ENCODE measurements at places on chromosomes 1 and 21. TPM values are rescaled to one million over a fixed set of nuclear protein-coding genes. Genes with fewer than 3 reads are reported as not detected.
A peak's percentile ranks its signal among the peaks of the same experiment; 100 is the strongest.

DNA sequence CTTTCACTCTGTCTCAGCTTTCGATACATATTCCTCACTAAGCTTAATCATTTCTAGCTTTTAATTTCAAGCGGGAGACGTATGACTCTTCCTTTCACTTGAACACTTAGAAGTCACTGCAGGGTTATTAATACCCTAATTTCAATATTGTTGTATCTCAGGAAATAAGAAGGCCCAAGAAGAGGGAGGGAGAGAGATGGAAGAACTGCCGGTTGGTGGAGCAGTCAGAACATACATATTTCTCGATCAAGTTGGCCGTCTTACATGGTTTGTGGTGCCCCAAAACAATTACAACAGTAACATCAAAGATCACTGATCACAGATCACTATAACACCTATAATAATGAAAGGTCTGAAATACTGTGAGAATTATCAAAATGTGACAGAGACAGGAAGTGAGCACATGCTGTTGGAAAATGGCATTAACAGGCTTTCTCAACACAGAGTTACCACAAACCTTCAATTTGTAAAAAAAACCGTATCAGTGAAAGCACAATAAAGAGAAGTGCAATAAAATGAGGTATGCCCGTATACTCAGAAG is 145.4 kb upstream of the HP1BP3 start:
- no peak for DNase-seq

DNA sequence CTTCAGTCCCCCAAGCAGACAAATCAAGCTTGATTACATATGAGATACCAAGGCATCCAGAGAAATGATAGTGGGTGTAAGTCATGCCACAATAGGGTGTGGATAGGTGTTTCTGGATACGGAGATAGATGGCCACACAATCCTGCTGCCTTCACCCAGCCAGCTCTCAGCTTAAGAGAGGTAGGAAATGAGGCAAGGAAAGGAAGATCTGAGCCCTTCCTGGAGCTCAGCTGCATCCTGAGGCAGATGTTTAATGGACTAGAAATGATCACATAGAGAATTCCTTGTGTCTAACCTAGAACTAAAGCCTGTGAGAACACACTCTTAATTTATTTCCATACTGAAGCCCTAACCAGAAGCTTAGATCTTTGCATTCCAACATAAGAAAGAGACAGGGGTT is 210.3 kb downstream of the ST6GALNAC3 start:
- DNase-seq, result no peak

GRCh38 chr1:228781161-228781808 is 46.0 kb downstream of the RHOU start:
- DNase-seq, result peak; percentile 57

DNA sequence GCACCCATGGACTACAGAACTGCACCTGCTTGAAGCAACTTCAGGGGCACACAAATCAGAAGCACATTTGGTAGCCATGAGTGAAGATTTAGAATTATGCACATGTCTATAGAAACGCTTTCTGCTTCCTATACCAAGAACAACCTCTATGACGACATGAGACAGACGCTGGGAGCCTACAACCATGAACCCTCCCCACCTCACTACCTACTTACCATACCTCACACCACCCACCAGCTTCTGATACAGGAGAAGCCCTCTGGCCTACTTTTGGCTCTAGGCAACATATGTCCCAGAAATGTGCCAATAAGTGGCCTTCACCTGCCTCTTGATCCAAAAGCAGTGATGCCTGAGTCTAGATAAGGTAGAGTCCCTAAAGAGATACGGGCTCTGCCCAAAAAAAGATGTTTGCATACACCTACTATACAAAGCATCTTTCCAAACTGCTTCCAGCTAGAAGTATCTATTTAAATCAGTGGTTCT is 58.5 kb downstream of the SLC45A1 start:
- DNase-seq, result no peak

DNA sequence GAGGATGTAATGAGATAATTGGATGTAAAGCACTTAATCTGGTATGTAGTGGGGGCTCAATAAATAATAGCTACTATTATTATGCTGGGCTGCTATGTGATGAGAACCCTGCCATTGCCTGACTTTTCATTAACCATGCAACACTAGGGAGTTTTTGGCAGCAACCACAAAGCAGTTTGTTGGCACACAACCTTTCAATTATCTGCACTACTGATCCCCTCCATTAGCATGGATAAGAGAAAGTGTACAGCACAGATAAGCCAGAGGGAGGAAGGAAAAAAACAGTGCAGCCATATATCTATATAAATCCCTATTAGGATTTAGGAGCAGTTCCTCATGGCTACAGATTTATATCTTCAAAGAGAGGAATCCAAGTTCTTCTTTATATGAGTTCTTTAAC is 498.5 kb downstream of the NUF2 start:
- no peak for DNase-seq

IGSF8 gene
- total RNA-seq, result 35.9 TPM

GRCh38 chr1:183604038-183604808 is 14.0 kb upstream of the NCF2 start:
- peak; percentile 76 for DNase-seq

- DNase-seq, result no peak
Measured at GRCh38 chr1:30325085-30325935, 398.1 kb downstream of the MATN1 start.

GRCh38 chr21:46108827-46109312 is 11.0 kb downstream of the COL6A2 start:
- DNase-seq, result no peak

DNA sequence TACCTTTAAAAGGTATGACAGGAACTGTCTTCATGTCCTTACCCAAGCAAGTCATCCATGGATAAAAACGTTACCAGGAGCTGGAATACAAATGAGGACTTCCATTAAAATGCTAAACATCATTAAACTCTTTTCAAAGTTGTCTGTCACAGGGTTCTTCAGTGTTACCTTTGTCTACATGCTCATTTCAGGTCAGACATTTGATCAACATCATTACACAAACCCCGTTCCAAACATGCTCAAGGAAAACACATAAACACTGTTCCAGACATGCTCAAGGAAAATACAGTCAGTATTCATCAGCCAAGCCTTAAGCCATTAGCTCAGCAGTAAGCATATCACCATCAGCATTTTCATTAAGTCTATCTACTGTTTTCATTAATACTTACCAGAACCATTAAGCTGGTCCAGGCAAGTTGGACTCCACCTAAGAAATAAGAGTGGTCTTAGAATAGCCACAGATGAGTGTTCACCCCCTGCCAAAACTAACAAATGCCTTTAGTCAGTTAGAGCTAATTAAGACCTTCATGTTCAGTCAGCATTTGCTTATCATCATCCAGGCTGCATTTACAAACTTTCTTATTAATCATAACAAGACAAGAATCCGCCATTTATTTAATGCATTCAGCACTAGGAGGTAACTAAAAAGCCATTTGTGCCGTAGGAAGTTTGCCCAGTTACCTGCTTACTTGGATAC is 2.2 kb downstream of the GAS5 start:
- no peak for DNase-seq

DCST2 gene
- 1.4 TPM for total RNA-seq

DNA sequence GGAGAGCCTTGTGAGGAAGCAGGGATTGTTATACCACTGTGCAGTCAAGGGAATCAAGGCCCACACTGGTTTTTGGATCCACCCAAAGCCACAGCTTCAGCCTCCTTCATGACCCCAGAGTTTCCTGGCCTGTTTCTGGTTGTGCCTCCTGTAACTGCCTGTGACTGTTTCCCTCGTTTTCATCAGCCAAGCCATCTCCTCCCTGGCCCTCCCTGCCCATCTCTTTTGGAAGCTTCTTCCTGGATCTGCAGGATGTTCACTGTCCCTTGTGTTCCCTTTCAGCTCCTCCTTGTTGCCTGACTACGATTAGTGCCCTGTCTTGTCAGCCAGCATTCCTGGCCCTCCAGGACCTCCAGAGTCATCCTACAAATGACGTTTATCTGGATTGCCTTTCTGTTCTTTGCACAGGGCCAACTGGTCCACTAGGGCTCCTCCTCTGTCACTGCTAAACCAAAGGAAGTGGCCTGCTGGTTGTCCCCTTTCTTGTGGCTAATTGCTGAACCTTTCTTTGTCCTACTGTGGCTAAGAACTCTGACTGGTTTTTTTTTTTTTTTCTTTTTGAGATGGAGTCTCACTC is 17.9 kb downstream of the SFT2D2 start:
- no peak for DNase-seq

GBP3 gene
- 60.2 TPM for total RNA-seq

DNA sequence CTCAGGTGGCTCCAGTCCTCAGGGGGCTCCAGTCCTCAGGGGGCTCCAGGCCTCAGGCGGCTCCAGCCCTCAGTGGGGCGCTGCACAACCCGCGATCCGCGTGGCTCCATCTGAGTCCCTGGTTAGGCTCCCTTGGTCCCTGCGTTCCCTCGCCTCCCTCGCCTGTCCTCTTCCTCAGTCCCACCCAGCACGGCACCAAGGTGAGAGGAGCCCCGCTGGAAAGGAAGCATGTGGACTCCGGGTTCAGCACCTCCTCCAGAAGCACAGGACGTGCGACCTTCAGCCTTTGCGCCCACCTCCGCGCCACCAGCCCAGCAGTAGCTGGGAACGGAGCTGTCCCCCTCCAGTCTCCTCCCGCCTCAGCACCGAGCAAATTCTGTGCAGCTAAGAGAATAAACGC is 8.1 kb upstream of the OR2M5 start:
- no peak for DNase-seq

DNA sequence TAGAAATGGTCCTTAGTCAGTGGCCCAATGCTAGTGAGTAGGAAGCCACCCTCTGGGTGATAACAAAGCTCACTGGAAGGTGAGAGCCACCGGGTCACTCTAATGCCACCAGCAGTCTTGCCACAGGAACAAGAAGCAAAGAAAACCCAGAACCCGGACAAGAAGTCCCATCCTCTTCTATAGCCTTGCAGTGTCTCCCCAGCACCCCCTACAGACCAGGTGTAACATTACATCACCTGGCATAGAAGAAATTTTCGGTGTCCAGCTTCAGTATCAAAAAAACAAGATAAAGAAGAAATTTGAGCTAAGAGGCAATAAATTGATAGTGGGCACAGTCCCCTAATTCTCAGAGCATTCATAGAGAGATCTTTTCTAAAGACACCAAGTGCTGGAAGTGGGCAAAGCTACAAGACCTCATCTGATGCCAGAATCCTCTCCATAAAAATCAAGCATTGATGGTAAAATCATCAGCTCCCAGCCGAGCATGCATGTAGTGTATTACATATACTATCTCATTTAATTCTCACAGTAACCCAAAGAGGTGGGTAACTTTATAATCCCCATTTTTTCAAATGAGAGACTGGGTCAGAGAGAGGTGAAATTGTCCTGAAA is 491.0 kb downstream of the MATN1 start:
- DNase-seq, result no peak

OR2T35 gene
- total RNA-seq, result not detected

- DNase-seq, result no peak
Measured at GRCh38 chr1:242100921-242101320, 102.0 kb upstream of the MAP1LC3C start.

MAN1A2 gene
- 39.6 TPM for total RNA-seq

DNA sequence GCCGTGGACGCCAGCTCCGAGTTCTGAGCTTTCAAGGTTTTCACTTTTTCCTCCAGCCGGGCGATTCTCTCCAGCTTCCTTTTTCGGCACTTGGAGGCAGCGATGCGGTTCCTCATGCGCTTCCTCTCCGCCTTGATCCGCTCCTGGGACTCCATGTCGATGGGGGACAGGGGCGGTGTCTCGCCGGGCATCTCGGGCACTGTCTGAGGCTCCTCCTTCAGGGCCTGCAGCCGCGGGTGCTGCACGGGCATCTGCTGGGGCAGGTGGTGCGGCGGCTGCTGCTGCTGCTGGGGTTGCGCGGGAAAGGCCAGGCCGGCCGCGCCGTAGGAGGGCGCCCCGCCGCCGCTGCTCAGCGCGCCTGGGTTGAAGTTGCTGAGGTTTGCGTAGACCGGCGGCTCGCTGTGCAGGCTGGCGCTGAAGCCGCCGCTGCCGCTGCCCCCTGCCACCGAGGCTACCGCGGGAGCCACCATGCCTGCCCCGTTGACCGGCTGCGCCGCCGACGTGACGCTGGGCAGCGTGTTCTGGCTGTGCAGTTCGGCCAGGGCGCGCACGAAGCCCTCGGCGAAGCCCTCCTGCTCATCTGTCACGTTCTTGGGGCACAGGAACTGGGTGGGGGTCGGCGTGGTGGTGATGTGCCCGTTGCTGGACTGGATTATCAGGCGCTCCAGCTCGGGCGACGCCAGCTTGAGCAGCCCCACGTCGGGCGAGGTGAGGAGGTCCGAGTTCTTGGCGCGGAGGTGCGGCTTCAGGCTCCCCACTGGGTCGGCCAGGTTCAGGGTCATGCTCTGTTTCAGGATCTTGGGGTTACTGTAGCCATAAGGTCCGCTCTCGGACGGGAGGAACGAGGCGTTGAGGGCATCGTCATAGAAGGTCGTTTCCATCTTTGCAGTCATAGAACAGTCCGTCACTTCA is 1.4 kb downstream of the JUN start:
- DNase-seq, result peak; percentile 81

AADACL4 gene
- total RNA-seq, result not detected

HSD17B7 gene
- total RNA-seq, result 25.0 TPM

DESI2 gene
- total RNA-seq, result 43.7 TPM

MYBPH gene
- not detected for total RNA-seq

IL20 gene
- total RNA-seq, result not detected

CYP4B1 gene
- 210 TPM for total RNA-seq

DNA sequence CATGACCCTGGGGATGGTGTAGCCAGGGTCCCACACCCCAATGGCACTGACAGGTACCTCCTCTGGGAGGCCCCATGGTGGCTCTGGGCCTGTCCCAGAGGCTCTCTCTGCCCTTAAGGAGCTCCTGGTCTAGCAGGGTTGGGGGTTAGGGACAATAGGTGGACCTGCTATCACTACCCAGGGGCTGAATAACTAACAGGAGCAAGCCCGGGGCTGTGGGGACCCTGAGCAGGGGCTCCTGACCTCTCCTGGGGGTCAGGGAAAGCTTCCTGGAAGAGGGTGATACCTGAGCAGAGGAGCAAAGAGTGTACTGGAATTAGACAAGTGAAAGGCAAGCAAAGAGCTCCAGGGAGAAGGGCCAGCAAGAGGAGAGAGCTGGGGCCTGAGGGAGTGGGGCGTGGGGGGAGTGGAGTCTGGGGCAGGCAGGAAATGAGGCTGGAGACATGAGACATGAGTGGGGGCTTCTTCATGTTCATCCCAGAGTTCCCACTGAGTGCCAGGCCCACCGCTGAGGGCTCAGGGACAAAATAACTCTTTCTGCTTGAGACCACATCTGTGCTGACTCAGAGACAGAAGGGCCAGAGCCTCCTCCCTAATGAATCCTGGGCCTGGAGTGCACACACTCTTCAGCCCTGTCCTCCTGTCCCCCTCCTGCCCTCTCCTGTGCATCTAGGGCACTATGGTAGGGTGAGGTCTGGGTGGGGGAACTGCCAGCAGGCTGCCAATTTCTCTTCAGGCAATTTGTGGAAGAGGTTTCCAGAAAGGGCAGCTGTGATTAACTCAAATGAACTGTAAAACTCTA is 517.6 kb downstream of the PTPRU start:
- no peak for DNase-seq

- DNase-seq, result no peak
Measured at GRCh38 chr1:39656391-39656790, 15.5 kb downstream of the NT5C1A start.

IL12RB2 gene
- 1.3 TPM for total RNA-seq

- DNase-seq, result no peak
Measured at GRCh38 chr1:212951947-212952640, 1.8 kb downstream of the VASH2 start.
